ENCODE measurements at places on chromosomes 1 and 21.

- DNase-seq = no peak
Measured at GRCh38 chr1:79059341-79059740, 52.8 kb upstream of the ADGRL4 start.

DNA sequence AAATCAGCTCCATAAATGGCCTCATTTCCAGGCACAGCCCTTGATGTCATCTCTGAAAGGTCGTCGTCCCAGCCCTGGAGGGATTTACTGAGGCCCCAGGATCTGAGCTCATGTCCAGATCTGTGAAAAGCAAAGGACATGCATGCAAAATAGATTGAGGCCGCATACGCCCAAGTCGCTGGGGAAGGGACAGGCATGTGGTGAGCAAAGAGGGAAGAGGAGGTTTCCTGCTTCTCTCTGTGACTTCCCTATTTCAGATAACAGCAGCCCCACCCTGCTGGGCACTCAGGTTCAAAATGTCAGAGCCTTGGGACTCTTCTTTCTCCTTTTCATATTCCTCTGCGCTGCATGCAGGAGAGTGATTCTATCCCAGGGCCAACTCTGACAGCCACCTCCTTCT is 197.2 kb downstream of the ADSS2 start:
- DNase-seq = no peak

DNA sequence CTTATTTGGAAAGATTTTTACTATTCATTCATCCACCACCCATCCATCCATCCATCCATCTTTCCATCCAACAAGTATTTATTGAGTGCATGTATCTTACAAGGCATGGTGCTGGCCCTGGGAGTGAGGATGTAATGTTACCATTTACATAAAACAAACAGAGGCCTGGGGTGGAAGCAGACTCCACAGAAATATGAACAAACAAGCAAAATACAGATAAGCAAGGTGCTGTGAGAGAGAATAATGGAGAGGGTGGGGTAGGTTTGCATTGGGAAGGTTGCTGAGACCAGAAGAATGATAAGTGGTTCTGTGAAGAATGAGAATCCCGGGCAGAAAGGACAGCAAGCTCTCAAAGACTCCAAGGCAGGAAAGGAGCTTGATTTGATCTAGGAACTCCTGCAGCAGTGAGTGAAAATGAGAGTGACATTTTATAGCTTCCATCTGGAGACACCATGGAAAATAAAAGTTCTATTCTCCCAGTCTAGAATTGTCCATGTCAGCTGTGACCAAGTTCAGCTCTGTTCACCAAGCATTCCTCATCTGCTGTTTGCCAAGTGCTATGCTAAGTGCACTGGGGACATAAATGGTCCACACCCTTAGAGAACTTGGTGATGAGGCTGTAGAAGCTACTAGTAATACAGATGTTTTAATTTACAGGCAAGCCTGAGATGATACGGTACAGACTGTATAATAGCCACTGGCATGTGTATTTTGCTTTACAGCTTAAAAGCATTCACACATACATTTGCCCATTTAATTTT is 75.3 kb downstream of the PEX14 start:
- no peak for DNase-seq

DNA sequence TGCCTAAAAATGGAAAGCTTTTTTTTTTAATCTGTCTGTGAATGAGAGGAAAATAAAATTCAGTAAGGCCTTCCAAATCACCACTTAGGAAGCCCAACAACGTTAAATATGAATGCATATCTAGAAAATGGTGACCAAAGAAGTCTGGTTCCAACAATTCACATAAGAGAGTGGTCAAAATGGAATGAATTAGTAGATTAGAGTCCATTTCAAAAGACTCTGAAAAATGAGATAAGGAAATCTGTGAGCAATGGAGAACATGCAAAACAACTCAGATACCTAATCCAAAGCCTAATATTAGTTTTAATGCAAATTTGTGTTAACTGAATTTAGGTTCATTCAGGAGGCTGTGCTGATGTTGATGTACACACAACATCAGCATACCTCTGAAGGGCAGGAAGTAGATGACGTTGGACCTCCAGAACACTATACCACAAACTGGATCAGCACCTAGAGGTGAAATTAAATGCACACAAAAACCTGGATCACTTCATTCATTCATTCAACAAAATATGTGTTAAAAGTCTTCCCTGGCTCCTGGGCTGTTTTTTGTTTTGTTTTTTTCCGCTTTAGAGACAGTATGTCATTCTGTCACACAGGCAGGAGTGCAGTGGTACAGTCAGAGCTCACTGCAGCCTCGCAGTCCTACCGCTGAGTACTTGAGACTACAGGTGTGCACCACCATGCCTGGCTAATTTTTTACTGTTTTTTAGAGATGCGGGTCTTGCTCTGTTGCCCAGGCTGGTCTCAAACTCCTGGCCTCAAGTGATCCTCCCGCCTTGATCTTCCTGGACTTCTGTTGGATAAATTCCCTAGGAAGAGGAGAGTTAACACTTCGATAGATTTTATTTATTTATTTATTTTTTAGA is 4.9 kb upstream of the BRWD1 start:
- no peak for DNase-seq

DNA sequence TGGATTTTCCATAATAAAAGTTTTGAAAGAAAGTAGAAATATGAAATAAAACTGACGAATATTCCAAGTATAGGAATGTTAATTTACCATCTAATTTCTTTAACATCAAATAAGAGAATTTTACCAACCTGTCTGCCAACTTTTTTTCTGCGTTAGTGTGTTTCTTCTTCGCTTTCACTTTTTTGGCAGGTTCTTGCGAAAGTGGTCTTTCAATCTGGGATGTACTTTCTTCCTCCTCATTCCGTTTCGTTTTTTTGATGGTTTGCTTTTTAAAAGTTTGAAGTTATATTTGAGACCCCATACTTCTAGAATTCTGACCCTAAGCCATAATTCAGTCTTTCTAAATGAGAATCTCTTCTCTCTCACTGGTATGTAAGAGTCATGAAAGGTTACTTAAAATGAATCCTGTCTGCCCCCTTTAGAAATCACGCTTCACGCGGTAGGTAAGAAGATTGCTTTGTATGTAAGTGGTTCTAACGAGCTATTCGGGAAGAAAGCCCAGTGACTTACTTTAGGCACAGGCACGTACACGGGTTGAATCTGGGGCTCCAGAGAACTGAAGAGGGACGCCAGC is 580 bp downstream of the RBM34 start:
- DNase-seq = no peak

DNA sequence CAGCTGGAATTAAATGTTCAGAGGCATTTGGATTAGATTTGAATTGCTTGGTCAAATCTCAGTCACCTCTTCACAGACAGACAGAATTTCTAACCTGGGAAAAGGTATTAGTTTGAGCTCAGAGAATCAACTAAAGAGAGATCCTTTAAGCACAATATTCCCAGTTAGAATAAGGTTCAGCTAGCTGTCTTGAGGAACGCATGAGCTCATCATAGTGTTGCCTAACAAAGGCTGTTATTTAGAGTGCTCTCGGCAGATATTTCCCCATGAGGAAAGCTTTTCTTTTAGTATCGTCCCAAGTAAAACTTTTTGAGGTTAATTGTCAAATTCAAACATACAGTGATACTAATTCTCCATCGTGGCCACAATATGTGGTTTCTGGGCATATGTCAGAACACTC is 269.9 kb downstream of the HLX start:
- no peak for DNase-seq

GRCh38 chr1:112033439-112034120 is 44.1 kb upstream of the KCND3 start:
- no peak for DNase-seq

GRCh38 chr1:167663002-167663772 is 33.2 kb downstream of the RCSD1 start:
- no peak for DNase-seq

DNA sequence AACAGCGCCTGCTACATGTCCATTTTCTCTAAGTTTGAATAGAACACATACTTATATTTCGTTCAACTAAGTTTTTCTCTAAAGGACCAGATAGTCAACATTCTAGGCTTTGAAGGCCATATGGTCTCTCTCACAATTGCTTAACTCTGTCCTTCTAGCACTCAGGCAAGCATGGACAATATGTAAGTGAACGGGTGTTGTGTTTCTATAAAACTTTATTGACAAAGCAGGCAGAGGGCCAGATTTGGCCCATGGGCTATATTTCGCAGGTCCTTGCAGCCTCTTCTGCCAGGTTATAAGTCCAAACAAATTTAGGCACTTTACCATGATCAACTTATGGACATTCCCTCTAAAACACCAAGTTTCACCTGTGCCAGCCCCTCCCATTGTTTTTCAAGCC is 21.1 kb downstream of the KLHDC7A start:
- no peak for DNase-seq

- no peak for DNase-seq
Measured at GRCh38 chr1:220789532-220790147, 2.9 kb downstream of the MTARC1 start.

GRCh38 chr1:233189526-233189925 is 106.0 kb downstream of the PCNX2 start:
- no peak for DNase-seq

DNA sequence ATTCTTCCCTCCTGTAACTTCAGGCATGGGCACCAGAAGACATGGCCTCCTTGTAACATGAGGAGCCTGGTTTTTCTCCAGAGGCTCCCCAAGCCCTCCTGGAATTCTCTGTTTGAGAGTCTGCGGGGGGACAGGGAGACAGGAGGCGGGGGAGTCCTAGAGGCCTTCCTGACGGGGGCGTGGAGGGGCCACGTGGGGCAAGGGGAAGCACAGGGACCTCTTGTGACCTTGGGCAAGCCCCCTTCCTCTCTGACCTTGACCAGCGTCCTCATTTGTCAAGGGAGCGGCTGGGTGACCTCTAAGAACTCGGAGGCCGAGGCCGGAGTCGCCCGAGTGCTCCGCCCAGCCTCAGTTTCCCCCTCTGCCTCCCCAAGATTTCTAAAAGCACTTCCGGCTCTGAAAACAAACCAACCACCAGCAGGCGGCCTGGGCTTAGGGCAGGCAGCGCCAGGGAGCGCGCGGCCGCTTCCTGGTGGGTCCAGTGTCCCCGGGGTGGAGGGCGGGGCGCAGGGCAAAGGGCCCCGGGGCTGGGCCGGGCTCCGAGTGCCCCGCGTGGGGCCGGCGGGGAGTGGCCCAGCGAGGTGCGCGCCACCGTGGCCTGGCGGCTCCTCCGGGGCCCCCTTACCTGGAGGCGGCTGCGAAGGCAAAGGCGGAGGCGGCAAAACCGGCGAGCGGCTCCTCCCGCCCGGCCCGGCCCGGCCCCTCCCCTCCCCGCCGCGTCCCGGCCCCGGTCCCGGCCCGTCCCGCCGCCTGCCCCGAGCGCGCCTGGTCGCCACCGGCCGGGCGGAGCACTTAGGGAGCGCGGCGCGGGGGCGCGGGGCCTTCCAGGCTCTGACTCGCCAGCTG is at the start of gene TMCO4:
Gene TMCO4 (minus strand): TSS at position 687 of the 846 bp plus-strand sequence. CDS start 19,158 bp downstream, outside the sequence.
- DNase-seq = peak; percentile 91

- DNase-seq = no peak
Measured at GRCh38 chr1:36425791-36426190, 24.5 kb downstream of the OSCP1 start.

DNA sequence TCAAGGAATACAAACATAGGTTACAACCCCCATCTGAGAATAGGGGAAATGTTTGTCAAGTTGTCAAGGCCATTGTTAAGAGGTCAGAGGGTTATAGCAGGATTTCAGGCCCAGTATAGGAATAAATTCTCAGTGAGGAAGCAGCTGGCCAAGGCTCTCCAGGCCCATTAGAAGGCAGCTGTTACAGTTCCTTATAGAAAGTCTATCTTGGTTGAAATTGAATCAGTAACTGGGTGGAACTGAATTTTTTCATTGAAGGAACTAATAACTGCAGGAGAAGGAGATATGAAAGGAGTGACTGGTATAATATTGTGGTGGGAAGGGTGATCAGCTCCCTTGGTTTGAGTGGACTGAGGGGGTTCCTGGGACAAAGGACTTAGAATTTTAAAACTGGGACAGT is 134.1 kb downstream of the CYYR1 start:
- DNase-seq = no peak

DNA sequence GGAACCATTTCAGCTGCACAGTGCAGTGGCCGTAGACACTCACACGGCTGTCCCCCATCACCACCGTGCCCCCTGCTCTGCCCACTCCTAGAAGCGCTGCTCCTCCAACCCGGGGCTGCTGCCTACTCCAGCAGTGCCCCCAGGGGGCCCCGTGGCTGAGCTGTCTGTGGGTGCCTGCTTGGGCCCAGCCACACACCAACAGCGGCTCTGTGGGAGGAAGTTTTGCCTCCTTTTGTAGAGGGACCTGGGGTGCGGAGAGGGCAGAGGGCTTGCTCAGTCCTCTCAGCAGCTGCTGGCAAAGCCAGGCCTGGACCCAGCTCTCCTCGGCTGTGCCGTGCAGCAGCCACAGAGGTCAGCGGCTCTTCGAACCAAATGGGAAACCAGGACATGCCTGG is 11.4 kb upstream of the LRRC3 start:
- no peak for DNase-seq

Measured in mesenteric fat pad (tissue), 1 donor.